ENCODE measurements at places on chromosomes 3 and 15.

GRCh38 chr3:53581671-53582070, 87.3 kb downstream of the CACNA1D start:
- no peak for DNase-seq

DNA sequence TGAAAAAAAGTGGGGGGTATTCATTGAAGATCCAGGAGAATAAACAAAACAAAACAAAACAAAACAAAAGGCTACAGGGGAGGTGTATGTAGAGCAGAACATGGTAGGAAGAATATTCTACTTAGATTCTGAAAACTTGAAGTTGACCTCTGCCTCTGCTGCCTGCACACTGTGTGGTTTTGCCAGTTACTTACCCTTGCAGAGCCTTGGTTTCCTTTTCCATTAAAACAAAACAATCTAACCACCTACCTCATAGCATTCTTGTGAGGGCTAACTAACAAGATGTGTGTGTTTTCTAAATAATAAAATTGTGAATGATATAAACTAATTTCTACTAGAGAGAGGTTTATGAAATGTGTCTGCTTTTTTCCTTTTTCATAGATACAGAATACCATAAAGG, 423.1 kb downstream of the TIGIT start:
- DNase-seq, result no peak

- DNase-seq, result no peak
These were observed 803.3 kb downstream of the DIPK2A start for GRCh38 chr3:144774897-144775296.

- no peak for DNase-seq
These were observed 34.6 kb upstream of the CMSS1 start for GRCh38 chr3:99783011-99783573.

DNA sequence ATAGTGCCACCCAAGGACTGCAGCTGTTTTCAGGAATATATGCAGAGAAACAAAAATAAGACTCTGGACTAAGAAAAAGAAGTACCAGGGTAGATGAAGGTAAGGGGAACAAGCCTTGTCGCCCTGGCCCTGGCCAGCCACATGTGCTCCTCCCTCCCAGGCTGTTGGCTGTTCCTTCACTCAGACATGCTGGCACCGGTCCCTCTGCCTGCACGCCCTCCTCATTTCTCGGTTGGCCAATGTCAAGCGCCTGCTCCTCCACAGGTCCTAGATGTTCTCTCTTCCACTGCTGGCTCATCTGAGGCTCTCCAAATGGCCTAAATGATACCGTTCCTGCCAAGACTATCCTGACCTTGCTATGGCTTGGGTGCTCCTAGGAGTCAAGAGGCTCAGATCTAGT, 288.4 kb upstream of the LYSMD4 start:
- DNase-seq, result no peak

GRCh38 chr3:138696666-138697370, 88.2 kb downstream of the FAIM start:
- DNase-seq, result no peak

DNA sequence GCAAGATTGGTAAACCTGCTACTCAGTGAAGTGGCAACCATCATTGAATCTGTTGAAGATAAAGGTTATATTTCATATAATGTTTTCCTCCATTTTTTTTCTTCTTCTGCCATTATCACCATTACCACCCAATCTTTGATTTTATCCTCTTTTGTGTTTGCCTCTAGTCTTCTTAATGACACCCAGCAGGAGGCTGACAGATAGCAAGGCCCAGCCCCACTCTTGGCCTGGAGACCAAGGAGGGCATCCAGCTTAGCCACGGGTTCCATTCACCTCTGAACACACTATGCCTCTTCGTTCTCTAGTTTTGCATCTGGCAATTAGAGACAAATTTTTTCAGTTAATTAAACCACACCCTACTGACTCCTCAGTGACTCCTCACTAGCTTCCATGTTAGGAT, 129.7 kb downstream of the TPRG1 start:
- DNase-seq, result no peak

DNA sequence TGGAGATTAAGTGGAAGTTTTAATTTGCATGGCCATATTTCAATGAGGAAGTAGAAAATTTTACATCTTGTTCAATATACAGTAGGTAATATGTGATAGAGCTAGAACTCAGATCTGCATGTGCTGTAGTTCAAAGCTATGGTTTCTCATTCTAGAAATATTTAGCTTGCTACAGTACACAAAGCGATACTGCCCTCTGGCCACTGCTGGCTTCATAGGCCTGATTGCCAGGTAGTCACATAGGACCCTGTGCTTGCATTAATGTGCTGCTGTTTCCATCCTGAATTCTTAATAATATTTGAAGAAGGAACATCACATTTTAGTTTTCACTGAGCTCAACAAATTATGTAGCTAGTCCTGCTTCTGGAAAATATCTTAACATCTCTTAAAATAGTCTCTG, 87.0 kb downstream of the PLSCR2 start:
- DNase-seq, result no peak

- peak; percentile 13 for DNase-seq
These were observed 131.2 kb upstream of the TGFBR2 start for GRCh38 chr3:30475038-30475808.

- DNase-seq, result no peak
These were observed 27.1 kb downstream of the BOC start for GRCh38 chr3:113238503-113238902.

GRCh38 chr15:66124651-66125050, 128.9 kb downstream of the MEGF11 start:
- DNase-seq, result no peak

DNA sequence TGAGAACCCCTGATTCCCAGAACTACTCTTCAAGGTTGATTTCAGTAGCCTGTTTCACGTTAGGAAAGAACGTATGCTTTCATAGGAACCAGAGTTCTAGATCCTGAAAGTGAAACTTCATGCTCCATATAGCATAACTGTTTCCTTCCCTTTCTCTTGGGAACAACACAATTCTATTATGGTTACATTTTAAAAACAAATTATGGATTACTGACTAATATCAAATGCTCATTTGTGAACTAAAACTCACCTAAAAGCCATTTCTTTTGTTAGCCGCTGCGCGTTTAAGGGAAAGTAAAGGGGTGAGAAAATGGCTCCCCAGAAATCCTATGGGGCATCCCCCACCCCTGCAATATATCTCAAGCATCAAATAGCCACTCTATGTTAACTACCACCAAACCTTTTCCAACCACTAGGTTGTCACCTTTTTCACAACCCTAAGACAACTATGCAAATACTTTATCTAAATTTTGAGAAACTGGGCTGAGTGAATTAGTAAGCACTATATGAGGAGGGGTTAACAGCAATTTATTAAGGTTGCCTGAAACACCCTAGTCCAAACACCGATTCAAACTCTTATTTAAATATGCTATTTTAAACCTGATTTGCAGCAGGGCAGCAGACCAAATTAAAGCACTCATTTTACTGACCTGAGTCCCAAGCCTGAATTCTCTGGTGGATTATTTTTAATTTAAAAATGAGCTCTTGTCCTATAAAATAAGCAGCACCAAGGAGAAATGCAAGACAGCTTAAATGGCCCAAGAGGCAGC, 2.4 kb downstream of the SIAH2 start:
- DNase-seq, result no peak

DNA sequence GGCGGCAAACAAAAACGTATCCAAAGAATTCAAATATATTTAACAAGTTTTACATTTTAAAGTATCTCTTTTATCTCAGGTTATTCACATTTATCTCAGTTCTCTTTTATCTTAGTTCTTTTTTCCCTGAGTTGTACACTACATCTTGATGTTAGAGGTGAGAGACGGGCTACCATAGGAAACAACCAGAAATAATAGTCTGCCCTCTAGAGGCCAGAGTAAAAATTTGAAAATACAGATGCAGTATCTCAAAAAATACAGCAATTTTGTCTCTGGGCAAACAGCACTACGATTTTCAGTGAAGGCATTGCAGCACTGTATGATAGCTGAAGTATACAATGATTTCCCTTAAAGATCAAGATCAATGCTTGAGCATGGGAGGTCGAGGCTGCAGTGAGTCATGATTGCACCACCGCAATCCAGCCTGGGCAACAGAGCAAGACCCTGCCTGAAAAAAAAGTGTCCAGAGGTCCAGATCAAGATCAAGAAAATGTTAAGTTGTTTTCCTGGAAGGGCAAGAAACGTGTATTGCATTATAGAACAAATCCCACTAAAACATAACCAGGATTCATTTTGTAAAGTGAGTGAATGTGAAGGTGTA, 82.6 kb upstream of the ATP11B start:
- DNase-seq, result no peak

GRCh38 chr3:124281453-124282316, 289.8 kb upstream of the ROPN1 start:
- no peak for DNase-seq

GRCh38 chr3:115428841-115429240, 194.5 kb upstream of the GAP43 start:
- no peak for DNase-seq

- DNase-seq, result no peak
These were observed 2.6 kb downstream of the TMCC1 start for GRCh38 chr3:129890891-129891290.

- no peak for DNase-seq
These were observed 196.2 kb downstream of the TUSC7 start for GRCh38 chr3:116905794-116906193.

DNA sequence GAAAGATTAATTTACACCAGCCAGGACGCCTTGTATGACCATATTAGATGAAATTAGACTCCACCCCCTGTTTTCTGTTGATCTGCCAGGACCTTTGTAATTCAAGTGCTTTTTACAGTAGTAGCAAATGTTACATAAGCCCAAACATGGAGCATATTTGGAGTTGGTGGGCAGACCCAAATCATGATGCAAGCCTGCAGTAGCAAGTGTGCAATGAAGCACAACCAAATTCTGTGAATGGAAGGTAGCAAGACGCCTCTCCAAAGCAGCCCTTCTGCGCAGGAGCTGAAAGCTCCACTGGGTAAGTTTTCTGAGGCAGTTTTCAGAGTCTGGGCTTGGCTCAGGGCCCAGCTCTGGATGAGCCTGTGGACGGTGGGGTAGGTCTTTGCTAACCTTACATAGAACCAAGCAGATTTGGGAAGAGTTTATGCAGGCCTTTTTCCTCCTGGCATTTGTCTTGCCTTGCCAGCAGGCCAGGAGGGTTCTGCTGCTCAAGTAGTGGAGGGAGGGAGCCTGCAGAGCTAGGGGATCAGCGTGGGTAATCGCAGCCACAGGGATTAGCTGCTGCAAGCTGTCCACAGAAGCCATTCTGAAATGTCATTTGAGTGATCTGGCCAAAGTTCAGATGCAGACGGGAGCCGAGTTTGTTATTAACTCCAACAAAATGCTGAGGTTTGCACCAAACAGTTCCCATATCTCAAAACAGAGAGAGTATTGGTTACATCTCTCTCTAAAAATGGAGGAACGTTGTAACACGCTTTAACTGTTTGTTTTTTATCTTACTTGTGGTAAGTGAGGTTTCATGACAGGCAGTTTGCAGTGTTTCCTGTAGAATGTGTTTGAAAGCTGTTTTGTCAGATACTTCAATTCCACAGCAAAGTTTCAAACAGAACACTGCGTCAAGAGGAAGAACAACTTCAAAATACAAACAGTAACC, 55.4 kb downstream of the PSMD6 start:
- DNase-seq, result no peak
